ENCODE measurements at places on chromosomes 5 and 9. TPM values are rescaled to one million over a fixed set of nuclear protein-coding genes. Genes with fewer than 3 reads are reported as not detected.
A peak's percentile ranks its signal among the peaks of the same experiment; 100 is the strongest.

DNA sequence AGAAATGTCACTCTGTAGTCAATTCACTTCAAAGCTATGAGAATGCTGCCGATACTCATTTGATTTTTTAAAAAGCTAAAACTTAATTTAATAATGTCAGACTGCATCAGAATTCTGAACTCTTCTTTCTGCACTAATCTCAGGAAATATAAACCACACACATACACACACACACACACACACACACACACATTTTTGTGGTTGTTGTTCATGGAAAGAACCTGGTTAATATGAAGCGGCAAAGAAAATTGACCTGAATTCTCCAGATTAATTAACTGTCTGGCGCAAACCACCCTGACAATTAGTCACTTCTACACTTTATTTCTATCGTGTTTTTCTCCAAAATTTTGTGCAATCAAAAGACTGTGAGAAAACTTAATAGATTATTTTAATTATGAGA lies 740.5 kb downstream of the TLE1 start:
- no peaks in the 10 kb centered on the region for H3K27me3 ChIP-seq
- H3K27ac ChIP-seq, result no peak overlapping the region
- DNase-seq, result no peak
- no peaks in the 10 kb centered on the region for H3K36me3 ChIP-seq
- no peak overlapping the region for H3K4me3 ChIP-seq
- peaks cover 2% of the 10 kb centered on the region for H3K4me1 ChIP-seq

ABLIM3 gene
- total RNA-seq, result 2.4 TPM

DNA sequence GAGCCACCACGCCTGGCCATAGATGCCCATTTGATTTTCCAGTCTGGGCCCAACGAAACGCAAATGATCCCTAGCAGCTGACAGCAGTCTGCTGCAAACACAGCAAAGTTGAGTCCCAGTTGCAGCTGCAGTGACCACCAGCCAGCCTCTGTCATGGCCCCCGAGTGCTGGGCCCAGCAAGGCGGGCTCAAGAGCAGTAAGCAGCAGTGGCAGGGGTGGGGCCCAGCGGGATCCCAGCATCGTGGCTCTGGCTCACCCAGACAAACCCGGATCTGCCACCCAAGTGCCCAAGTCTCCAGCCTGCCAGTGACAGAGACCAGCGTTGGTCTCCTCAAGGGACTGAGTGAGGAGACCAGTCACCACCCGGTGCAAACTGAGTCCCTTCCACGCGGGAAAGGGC lies 6.9 kb upstream of the LTC4S start:
- no peaks in the 10 kb centered on the region for H3K27me3 ChIP-seq
- H3K4me1 ChIP-seq, result no peaks in the 10 kb centered on the region
- H3K27ac ChIP-seq, result no peak overlapping the region
- no peak for DNase-seq

DNA sequence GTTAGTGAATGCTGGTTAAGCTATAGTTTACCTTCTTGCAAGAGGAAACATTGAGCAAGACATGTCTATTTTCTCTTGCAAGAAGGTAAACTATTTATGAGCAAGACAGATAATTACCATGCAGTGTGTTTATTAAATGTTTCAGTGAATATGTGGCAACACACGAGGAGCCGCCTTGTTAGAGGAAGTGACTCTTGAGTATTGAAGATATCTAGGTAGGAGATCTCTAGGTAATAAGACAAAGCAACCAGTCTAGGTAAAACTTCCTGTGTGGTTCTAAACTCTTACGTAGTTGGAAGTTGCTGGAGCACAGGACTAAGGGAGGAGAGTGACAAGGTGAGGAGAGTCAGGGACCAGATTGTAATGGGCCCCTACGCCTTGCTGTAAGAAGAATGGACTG lies 16.8 kb downstream of the SKP2 start:
- H3K4me3 ChIP-seq, result no peak overlapping the region
- H3K4me1 ChIP-seq, result no peaks in the 10 kb centered on the region
- no peak for DNase-seq
- H3K27ac ChIP-seq, result no peak overlapping the region
- H3K27me3 ChIP-seq, result no peaks in the 10 kb centered on the region

CCNJL gene
- total RNA-seq, result 7.9 TPM

ANKRD34B gene
- under 0.01 TPM for total RNA-seq

PDLIM4 gene
- total RNA-seq, result 17.9 TPM

DNA sequence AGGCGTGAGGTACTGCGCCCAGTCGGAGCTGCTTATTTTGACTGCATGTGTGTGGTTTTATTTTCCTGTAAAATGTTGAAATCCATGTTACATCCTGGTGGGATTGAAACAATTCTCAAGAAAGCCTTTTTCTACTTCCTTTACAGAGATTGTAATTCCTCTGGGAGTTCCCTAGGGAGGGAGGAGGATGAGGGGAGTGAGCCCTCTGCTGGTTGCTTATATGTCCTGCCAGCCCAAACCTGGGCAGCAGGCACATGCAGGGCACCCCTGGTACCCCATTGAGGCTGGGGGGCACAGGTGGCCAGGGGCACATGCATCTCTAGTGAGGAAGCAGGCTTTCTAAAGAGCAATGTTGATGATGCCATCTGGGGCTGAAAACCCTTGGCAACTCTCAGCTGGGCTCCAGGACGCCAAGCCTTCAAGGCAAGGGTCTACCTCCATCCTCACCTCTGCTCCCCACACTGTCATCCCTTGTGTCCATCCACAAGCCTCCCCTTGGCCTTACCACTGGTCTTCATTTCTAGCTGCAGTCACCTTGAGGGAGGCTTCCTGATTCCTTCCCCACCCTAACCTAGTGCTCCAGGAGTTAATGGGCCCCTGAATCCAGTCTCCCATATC lies 84.7 kb upstream of the TNFSF8 start:
- no peaks in the 10 kb centered on the region for H3K36me3 ChIP-seq
- H3K27ac ChIP-seq, result no peak overlapping the region
- H3K4me3 ChIP-seq, result no peak overlapping the region
- H3K4me1 ChIP-seq, result no peaks in the 10 kb centered on the region

DNA sequence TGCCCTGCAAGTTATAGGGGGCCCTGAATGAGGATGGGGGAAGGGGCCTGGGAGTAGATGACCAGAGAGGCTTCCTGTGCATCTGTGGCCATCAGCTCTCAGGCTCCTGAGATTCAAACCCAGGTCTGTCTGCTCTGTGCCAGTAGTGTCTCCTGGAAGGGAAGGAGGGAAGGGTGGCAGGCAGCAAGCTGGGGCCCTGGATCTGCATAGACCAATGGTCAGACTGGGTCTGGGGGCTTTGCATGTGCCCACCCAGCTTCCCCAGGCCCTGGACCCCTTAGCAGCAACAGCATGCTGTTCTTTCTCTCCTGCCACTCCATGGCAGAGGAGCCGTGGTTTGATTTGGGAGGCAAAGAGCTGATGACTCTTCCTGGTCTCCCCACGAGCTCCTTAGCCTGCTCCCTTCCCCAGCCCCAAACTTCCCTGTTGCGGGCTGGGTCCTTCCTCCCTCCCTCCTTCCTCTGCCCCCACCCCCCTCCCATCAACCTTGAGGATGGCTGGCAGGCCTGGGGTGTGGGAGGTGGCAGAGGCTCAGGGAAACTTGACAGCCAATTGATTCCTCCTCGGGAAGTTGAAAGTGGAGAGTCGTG lies 31.6 kb downstream of the DAB2IP start:
- no peaks in the 10 kb centered on the region for H3K36me3 ChIP-seq
- no peak for DNase-seq
- no peak overlapping the region for H3K27ac ChIP-seq
- peaks cover 4% of the 10 kb centered on the region for H3K4me1 ChIP-seq

GRCh38 chr9:137762414-137763061 lies 115.0 kb upstream of the CACNA1B start:
- peaks cover 18% of the 10 kb centered on the region for H3K4me1 ChIP-seq
- H3K36me3 ChIP-seq, result no peaks in the 10 kb centered on the region
- no peak overlapping the region for H3K4me3 ChIP-seq
- H3K27ac ChIP-seq, result no peak overlapping the region

NR4A3 gene
- 177 TPM for total RNA-seq

- DNase-seq, result no peak
- no peaks in the 10 kb centered on the region for H3K36me3 ChIP-seq
- no peaks in the 10 kb centered on the region for H3K4me1 ChIP-seq
Measured at GRCh38 chr5:123085638-123086286, 3.3 kb upstream of the PRDM6 start.

DNA sequence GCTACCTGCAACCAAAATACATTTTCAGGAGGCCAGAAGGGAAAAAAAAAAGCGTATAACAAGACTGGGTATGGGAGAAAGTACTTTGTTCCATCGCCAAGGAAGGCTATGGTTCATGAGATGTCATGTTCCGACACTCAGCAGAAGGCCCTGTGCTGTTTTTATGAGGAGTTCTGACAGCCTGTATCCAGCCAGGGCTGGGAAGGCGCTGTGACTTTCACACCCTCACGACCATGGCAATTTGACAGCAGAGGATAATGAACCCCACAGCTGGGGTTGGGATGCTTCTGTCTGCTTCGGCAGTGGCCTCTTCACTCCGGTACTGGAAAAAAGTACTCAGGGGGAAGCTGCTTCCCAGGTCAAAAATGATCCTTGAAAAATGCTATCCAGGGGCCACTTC lies 154.4 kb downstream of the PRELID2 start:
- peaks cover 3% of the 10 kb centered on the region for H3K4me1 ChIP-seq
- no peak overlapping the region for H3K4me3 ChIP-seq
- peak; percentile 25 for DNase-seq
- H3K27ac ChIP-seq, result no peak overlapping the region
- H3K27me3 ChIP-seq, result no peaks in the 10 kb centered on the region
- H3K36me3 ChIP-seq, result no peaks in the 10 kb centered on the region

OMD gene
- 23.6 TPM for total RNA-seq

DNA sequence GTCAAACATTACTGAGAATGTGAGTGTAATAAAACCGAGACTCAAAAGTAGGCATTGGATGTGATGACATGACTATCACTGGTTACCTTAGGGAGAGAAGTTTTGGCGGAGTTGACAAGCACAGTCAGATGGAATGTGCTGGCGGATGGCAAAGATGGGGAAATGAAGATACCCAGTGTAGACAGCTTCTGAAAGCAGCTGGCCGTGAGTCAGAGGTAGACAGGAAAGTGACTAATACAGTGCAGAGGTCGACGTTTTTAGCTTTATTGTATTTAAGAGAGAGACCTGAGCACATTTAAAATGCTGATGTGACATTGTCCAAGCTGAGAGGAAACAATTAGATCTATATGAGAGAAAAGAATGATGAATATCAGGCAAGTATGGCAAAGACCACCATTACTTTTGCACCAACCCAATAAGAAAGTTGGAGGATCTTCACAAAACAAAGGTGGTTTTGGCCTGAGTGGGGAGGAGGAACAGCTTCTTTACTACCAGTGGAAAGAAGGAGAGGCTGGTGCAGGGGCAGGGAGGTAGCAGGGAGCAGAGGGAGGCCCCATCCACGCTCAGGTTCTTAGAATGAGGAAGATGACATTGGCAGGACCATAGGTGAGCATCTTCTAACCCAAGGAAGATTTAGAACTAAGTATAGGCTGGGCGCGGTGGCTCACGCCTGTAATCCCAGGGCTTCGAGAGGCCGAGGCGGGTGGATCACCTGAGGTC lies 36.7 kb upstream of the KCNIP1 start:
- H3K27ac ChIP-seq, result no peak overlapping the region
- DNase-seq, result no peak
- H3K27me3 ChIP-seq, result peaks cover 4% of the 10 kb centered on the region
- H3K4me1 ChIP-seq, result no peaks in the 10 kb centered on the region

CNTFR gene
- total RNA-seq, result 2.9 TPM

DNA sequence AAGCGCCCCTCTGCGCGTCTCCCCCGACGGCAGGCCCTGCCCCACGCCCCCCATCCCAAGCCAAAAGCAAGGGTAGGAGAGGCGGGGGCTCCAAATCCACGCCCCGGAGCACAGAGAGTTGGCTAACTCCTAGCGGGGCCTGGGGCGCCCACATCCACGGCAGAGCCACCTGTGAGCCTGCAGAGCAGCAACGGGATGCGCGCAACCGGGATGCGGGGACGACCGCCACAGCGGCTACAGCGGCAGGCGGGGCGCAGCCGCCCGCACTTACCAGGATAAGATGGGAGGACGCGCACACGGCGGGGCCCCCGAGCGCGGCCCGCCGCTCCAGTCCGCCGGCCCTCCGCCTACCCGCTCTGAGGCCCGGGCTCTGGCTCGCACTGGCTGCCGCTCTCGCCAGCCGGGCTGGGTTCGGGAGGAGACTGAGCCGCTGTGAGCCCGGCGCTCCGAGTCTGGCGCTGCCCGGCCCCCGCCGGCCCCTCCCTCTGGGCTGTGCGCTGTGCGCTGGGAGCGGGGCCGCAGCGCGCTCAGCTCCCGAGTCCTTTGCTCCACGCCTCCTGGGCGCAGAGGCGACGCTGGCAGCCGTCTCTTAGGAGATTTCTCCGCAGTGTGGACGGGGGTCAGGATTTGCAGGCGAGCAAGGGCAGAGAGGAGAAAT lies at the start of gene SLC24A2:
Gene SLC24A2 (minus strand): TSS at position 424 of the 658 bp plus-strand sequence.
- no peak within 1 kb of the TSS for H3K27ac ChIP-seq
- DNase-seq, result no peak
- H3K4me1 ChIP-seq, result no peaks in the 10 kb centered on the region
- H3K36me3 ChIP-seq, result no peaks in the 10 kb centered on the region
- H3K27me3 ChIP-seq, result no peaks in the 10 kb centered on the region

- no peaks in the 10 kb centered on the region for H3K27me3 ChIP-seq
- DNase-seq, result no peak
- H3K4me3 ChIP-seq, result no peak overlapping the region
Measured at GRCh38 chr5:162436055-162436454, 368.5 kb downstream of the GABRG2 start.
